ENCODE measurements at places on chromosomes 11 and 22. TPM values are rescaled to one million over a fixed set of nuclear protein-coding genes. Genes with fewer than 3 reads are reported as not detected.
A peak's percentile ranks its signal among the peaks of the same experiment; 100 is the strongest.

DNA sequence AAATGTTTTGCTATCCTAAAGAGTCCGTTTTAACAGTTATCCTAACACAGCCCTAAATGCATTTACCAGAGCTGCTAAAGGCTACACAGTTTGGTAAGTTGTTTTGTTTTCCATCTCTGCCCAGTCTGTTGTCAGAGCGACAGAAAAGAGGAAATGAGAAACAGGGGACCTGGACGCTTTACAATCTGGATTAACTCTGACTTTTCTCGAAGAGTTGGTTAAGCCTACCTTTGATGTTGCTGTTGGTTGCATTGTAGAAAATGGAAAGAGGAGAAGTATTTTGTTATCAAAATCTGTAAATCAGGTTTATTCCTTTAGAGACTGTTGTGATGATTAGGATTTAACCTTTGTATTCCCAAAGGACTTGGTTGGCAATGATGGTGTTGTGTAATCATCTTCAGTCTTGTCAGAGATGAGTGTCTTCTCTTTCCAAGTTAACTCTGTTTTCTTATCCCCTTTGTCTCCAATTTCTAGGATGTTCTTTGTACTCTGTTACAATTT lies 481 bp downstream of the ANGPTL5 start:
- no peak for DNase-seq

DNA sequence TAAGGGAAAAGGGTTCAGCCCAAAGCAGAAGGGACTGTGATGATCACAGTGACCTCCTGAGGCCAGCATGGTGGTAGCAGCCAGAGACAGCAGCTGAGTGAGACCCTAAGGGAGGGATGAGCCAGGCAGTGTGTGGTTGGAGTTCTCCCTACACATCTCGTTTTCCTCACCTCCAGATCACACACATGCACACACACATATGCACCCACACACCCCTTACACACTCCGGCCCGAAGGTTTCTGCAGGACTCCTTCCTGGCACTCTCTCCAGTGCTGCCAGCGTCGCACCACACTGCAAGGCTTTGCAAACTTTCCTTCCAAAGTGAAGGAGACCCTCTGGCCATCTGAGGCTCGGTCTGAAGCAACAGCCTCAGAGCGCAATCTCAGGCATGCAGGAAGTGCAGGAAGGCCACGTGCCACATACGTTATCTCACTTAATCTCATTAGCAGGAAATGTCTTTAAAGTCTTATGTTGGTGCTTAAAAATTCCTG lies 26.9 kb upstream of the TP53I11 start:
- DNase-seq = no peak

DNA sequence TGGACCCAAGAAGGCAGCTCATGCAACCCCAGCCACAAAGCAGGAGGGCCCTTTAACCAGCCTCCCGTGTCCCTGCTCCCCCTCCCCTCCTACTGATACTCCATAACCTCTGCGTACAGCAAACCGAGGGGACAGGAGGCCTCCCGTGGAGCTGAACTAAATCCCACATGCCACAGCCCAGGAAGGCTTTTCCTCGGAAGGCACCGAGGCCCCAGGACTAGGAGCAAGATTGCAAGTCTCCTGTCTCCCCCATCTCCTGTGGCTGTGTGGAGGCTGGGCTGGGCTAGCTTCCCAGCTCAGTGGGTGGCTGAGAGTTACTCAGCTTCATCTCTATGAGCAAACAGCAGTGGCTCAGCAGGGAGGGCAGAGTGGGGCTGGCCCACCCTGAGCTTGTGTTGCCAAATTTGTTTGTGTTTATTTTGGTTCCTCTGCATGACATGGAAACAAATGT lies 62.7 kb upstream of the NECTIN1 start:
- DNase-seq = peak; percentile 97

GRCh38 chr22:42500836-42501179 lies 18.8 kb downstream of the RRP7A start:
- no peak for DNase-seq

- DNase-seq = peak; percentile 11
Observed at GRCh38 chr11:71352226-71352625, 96.0 kb downstream of the DHCR7 start.

DNA sequence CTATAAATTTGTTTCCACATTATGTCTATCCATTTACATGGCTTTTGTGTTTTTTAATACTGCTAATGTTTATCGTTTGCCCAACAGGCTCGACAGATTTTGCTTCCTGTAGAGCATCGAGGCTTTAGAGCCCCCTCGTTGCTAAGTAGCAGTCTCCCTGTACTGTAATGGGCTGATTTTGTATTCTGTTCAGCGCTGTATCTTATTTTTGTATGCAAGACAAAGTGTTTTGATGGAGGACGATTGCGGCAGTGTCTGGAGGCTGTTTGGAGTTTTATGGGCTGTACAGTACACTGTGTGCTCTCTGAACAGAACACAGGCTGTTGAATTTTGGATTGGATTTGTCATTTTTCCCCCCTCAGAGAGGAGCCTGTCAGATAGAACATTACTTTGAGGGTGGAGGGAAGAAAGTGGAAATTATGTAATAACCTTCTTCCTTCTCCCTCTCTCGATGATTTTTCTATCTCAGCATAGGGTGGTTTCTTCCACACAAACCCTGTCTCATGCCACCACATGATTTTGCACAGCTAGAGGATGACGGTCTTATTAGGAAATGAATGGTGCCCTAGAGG lies 104.4 kb downstream of the ZBTB16 start:
- DNase-seq = no peak

GRCh38 chr22:23180301-23180892 lies at the start of gene BCR:
TSS of gene BCR (plus strand) at chr22:23180509. CDS start at chr22:23180961, 452 bp downstream.
- DNase-seq = peak; percentile 99

DNA sequence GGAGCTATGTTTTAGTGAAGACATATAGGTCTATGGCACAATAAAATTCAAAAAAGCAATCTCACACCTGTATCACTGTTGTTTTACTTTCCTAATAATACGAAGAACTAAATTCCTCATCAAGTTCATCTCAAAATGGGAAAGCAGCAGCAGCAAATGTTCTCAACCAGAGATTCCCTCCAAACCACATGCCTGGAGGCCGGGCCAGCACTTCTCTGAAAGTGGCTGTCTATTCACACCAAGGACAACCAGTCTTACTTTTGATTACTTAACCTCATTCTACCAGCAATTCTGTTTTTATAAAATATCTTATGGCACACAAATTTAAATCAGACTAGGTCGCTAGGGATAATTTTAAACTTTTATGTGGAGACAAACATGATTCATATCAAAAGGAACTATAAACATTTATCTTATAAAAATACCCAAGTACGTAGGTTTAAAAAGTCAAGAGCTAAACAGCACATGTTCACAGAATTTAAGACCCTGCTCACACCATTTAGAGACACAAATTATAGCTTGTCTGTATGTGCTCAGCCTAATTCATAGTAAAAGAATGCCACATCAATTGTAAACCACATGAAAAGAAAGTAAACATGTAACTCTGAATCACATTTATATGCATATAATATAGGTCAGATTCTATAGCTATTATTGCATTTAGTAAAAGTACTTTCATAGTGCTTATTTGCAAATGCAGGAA lies 46.1 kb downstream of the RRAS2 start:
- DNase-seq = no peak

DNA sequence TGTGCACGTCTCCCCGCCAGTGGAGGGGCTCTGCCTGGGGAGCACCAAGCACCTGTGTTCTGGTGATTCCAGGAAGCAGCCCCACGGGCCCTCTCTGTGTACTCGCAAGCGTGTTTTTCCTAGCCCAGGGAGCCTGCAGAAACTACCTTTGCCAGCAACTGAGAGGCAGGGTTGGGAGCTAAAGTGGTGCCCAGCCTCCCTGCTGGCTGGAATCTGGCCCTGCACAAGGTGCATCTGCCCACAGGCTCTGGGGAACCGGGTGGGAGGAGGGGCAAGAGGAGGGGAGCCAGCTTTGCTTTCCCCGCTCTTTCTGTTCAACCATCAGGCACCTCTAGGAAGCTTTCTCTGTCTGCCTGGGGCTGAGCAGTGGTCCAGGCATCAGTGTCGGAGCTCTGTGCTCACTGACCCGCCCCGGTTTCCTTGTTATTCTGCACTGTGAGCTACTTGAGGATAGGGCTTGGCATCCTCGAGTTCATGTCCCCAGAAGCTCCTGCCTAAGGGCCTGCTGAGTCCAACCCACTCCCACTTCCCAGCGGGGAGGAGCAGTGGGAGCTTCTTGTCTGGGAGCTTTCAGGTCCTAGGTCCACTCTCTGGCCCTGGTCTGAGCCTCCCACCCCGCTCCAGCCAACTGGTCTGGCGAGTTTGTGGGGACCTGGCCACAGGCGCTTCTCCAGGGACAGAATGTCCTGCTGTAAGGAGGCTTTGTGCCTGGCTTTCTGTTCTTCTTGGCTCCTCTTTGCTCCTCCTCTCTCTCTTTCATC lies 14.9 kb downstream of the DAGLA start:
- DNase-seq = peak; percentile 84

PANX2 gene
- 0.29 TPM for total RNA-seq

GAL3ST1 gene
- total RNA-seq = not detected

DCHS1 gene
- total RNA-seq = 0.59 TPM

DNA sequence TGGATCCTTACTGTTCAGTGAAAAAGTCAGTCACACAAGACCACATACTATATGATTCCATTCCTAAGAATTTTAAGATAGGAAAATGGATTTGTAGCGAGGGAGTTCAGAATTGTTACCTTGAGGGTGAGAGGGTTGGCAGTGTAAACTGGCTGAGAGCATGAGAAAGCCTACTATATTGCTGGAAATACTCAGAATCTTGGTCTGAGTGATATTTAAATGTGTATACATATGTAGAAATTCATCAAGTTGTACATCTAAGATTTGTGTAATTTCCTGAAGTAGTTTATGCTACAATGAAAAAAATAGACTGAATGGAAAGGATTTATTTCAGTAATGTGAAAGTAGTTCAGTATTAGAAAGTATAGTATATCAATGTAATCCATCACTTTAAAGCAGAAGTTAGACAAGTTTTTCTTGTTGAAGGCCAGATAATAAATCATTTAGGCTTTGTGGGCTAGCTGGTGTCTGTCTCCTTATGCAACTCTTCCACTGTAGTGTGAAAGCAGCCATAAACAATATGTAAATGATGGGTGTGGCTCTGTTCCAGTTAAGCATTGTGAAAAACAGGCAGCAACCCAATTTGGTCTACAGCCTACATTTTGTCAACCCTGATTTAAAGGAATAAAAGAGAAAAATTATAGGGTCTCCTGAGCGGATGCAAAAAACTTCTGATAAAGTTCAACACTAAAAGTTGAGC lies 127.2 kb upstream of the THY1 start:
- no peak for DNase-seq

DNA sequence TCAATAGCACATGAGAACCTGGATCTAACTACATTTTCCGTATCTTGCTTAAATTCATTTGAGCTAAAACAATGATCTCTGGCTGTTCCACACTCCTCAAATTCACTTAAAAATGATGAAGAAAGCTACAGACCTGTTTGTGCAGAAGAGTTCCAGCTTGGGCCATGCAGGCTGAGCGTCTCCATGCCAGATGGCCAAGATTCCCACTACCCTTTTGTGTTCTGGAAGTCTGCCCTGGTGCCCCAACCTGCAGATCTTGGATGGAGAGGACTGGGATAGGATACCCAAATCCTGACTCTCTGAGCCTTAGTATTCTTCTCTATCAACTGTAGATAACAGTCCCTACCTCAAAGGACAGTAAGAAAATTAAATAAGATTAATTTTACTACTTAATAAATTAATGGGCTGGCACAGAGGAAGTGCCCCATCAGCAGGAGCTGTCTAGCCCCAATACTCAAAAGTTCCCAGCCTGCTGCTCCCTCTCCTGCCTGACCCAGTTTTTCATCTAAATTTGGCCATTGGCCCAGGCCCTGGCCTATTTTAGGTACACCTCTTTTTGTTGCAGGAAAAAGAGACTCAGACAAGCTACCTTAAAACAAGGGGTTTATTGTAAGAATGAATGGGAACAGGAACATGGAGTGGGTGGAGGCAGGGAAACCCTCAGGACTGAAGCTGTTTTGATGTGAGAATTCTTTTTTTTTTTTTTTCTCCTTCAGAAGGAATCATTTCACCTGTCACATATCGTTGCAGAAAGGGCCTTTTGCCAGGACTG lies 81.4 kb upstream of the GRK3 start:
- DNase-seq = no peak

- no peak for DNase-seq
Observed at GRCh38 chr11:96230686-96231085, 112.3 kb downstream of the MAML2 start.

OR52E8 gene
- total RNA-seq = not detected

DNA sequence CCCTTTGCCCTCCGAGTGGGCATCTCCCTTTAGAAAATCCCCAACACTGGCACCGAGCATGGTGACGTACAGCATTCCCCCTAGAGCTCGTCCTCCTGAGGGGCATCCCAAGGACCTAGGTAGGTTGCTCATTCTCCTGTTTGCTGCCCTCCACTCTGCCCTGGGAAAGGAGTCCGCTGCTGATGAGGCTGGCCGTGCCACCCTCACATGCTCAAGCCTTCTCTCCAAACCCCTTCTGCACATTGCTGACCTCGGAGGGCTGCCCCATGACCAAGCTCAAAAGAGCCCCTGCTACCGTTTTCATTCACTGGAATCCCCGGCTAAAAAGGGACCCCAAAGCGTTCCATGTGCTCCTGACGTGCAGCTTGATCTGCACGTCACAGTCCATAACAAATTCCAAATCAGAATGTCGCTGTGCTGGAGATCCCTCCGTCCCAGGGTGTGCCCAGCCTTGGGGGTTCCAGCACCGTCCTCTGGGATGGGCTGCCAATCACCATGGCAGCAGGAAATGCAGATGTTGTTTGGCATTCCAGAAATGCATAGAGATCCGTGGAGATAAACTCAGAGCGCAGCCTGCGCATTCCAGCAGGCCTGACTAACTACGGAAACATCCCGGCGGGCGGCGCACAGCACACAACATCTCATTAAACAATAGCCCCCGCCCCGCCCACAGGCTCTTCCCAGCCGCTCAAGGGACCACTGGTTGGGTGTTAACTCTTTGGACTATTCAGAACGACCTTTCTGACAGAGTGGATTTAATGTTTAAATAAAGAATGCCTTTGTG lies 26.3 kb upstream of the GNB1L start:
- DNase-seq = peak; percentile 99

PNPLA5 gene
- total RNA-seq = not detected

GRCh38 chr11:13166036-13166435 lies 111.6 kb upstream of the BMAL1 start:
- no peak for DNase-seq

- peak; percentile 97 for DNase-seq
Observed at GRCh38 chr11:65899356-65900124, 648 bp downstream of the FOSL1 start.

PKP3 gene
- 2.5 TPM for total RNA-seq

GRCh38 chr22:24482575-24482974 lies 12.6 kb upstream of the UPB1 start:
- no peak for DNase-seq
